ENCODE measurements at places on chromosomes 7 and 10. TPM values are rescaled to one million over a fixed set of nuclear protein-coding genes. Genes with fewer than 3 reads are reported as not detected.

Gene UPK3BL1
- 17.7 TPM for polyA plus RNA-seq

Gene FKBP6
- 0.56 TPM for polyA plus RNA-seq

Gene UNC5B
- 50.2 TPM for polyA plus RNA-seq

Gene STX1A
- polyA plus RNA-seq: 10.8 TPM

Gene SYCE1
- polyA plus RNA-seq: 0.30 TPM

Gene SPOCK2
- polyA plus RNA-seq: 159 TPM

Gene FOXI2
- polyA plus RNA-seq: 2.0 TPM

Gene TRIM74
- polyA plus RNA-seq: 0.94 TPM

Gene GSTO2
- polyA plus RNA-seq: 49.0 TPM

Gene CREB5
- polyA plus RNA-seq: 11.0 TPM

Gene GRM3
- 0.16 TPM for polyA plus RNA-seq

Gene GIMAP6
- 14.0 TPM for polyA plus RNA-seq

Gene TRIM73
- 4.2 TPM for polyA plus RNA-seq

Gene KCNIP2
- polyA plus RNA-seq: 8.4 TPM

Gene COBL
- polyA plus RNA-seq: 20.6 TPM

Gene GARS1
- polyA plus RNA-seq: 93.7 TPM

Gene LEP
- 0.27 TPM for polyA plus RNA-seq

Gene MMP21
- 0.26 TPM for polyA plus RNA-seq

Gene TAS2R16
- not detected for polyA plus RNA-seq

Gene NODAL
- polyA plus RNA-seq: 0.14 TPM

Gene AFAP1L2
- 40.1 TPM for polyA plus RNA-seq

Gene EBLN1
- not detected for polyA plus RNA-seq

Gene WAC
- polyA plus RNA-seq: 166 TPM

Gene AKR1C2
- 7.9 TPM for polyA plus RNA-seq

Gene POP7
- polyA plus RNA-seq: 33.3 TPM

Gene MYPN
- 0.05 TPM for polyA plus RNA-seq

Gene MET
- polyA plus RNA-seq: 53.2 TPM
